ENCODE measurements at places on chromosomes 3 and 15.

- no peak for DNase-seq
These were observed 36.9 kb upstream of the FSIP1 start for GRCh38 chr15:39819533-39819932.

DNA sequence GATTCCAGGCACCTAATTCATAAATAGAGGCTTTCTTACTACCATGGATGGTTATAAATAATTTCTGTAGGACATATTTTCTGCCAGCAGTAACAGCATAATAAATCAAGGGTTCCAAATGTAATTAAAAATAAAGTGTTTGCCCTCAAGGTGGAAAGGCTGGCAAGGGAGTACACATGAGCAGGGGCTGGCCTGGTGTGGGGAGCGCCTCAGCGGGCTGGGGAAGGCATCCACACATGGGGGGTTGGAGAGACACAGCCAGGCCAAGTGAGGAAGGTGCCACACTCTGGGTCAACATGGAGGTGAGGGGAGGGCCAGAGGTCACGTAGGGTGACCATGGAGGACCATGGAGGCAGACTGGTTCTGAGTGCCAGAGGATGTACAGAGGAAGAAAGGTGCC, 65.8 kb upstream of the OCA2 start:
- DNase-seq: no peak

DNA sequence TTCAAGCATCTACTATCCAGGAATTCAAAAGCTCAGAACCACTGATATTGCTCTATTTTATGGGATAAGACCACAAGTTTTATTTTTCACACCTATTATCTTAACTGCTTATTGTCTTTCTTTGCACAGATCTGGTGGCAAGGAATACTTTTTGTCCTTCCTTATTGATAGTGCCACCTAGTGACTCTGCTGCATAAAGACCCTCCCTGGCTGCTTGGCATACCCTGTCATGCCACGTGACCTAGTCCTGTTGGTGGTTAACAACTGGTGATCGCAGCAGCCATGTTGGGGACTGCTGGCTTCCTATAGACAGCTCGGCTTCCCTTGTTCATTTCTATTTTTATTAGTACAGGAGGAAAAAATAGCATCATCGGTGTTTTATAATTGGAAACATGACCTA, 236.3 kb downstream of the MEX3B start:
- DNase-seq: no peak

GRCh38 chr15:67593562-67593961, 51.1 kb downstream of the MAP2K5 start:
- no peak for DNase-seq

GRCh38 chr15:85828874-85829273, 34.1 kb upstream of the KLHL25 start:
- no peak for DNase-seq

DNA sequence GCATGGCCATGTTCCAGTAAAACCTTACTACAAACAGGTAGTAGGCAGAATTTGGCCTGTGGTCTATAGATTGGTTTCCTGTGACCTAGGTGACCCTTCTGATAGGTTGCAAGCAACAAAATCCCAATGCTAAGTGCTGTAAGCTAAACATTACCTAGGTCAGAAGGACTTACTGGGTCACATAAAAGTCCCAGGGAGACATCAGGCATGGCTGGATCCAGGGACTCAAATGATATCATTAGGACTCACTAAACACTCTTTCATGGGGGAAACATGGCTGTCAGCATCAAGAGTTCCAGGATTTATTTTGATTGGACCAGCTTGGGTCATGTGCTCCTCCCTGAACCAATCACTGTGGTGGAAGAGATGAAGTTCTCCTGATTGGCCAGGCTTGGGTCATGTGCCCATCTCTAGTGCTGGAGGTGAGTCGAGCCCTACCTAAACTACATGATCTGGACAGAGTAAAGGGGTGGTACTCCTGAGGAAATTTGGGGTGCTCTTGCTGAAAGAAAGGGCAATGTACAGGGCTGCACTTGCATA, 16.8 kb upstream of the SLC6A1 start:
- DNase-seq: no peak
